ENCODE measurements at places on chromosomes 7 and 10.
A peak's percentile ranks its signal among the peaks of the same experiment; 100 is the strongest.

DNA sequence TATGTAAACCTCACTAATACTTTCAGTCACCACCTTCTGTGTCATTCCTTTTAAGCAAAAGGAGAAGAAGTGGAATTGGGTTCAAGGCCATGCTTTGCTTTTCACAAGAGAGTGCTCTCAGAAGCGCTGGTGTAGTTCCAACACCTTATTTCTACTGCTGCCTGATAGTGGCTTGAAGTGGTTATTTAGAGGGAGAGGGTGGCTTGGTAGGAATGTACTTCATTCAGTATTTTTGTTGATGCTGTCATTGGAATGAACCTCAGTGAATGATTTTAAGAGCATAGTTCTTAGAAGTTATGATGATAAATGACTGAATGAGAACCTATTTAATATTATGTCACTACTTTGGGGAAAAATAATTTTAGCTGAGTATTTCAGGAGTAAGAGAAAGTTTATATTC is 396.7 kb downstream of the EXOC4 start:
- H3K27ac ChIP-seq, result no peak overlapping the region
- H3K4me1 ChIP-seq, result peaks cover 5% of the 10 kb centered on the region
- H3K36me3 ChIP-seq, result no peaks in the 10 kb centered on the region
- DNase-seq, result no peak
- no peak overlapping the region for H3K4me3 ChIP-seq

- H3K27me3 ChIP-seq, result no peaks in the 10 kb centered on the region
- H3K27ac ChIP-seq, result no peak overlapping the region
- no peak overlapping the region for H3K4me3 ChIP-seq
- no peaks in the 10 kb centered on the region for H3K4me1 ChIP-seq
Observed at GRCh38 chr7:130364451-130364850, 15.8 kb upstream of the CPA1 start.

DNA sequence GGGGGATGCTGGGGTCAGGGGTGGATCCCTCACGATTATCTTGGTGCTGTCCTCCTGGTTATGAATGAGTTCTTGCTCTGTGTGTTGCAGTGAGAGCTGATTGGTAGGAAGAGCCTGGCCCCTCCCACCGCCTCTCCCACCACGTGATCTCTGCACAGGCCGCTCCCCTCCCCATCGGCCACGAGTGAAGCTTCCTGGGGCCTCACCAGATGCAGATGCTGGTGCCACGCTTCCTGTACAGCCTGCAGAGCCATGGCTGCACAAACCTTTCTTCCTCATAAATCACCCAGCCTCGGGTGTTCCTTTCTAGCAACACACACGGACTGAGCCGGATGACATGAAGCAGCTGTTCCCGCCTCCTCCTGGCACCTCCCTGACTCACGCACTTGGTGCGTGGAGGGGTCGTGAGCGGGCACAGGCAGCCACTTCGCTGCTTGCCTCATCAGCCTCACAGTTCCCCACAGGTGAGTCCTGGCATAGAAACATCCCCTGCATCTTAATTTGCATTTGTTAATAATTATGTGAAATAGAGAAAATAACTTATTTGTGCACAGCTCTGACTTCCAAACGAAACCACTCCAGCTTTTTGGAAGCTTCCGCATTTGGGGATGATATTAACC is 210.8 kb downstream of the ADARB2 start:
- no peaks in the 10 kb centered on the region for H3K27me3 ChIP-seq
- H3K36me3 ChIP-seq, result no peaks in the 10 kb centered on the region
- H3K27ac ChIP-seq, result no peak overlapping the region
- H3K4me1 ChIP-seq, result peaks cover 3% of the 10 kb centered on the region
- H3K4me3 ChIP-seq, result no peak overlapping the region
- peak; percentile 10 for DNase-seq

DNA sequence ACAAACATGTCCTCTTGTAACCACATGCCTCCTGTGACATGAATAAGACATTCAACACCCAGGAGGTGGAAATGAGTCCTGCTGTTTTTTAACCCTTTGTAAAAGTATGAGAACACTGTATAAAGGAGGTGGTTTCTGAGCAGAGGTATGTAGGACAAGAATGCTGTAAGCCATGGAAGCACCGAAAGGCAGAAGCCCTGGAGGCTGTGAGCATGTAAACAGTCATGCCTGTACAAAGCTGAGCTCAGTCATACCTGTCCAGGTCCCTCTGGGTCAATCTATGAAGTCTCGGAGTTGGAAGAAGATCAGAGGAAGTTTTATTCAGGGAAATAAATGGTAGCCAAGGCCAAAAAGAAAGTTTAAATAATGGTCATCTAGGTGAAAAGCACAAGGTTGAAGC is 34.7 kb upstream of the XPNPEP1 start:
- H3K4me3 ChIP-seq, result no peak overlapping the region
- H3K4me1 ChIP-seq, result peaks cover 8% of the 10 kb centered on the region
- no peak for DNase-seq
- no peaks in the 10 kb centered on the region for H3K27me3 ChIP-seq
- no peaks in the 10 kb centered on the region for H3K36me3 ChIP-seq
- no peak overlapping the region for H3K27ac ChIP-seq

- no peak overlapping the region for H3K27ac ChIP-seq
- H3K36me3 ChIP-seq, result no peaks in the 10 kb centered on the region
- H3K4me1 ChIP-seq, result no peaks in the 10 kb centered on the region
- DNase-seq, result no peak
- H3K27me3 ChIP-seq, result no peaks in the 10 kb centered on the region
Observed at GRCh38 chr10:51048792-51049191, 25.5 kb upstream of the PRKG1 start.

DNA sequence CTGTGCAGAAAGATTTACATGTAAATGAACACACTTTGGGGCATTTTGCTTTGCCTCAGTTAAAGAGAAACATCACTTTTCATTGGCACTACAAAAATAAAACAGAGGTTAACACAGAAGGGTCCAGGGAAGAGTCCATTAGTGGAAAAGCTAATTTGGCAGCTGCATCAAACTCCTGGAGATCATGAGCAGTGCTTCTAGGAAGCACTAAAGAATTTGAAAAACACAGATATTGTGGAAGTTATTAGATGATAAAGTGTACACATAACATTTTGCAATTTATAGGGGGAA is 161.2 kb downstream of the LRRTM3 start:
- no peaks in the 10 kb centered on the region for H3K36me3 ChIP-seq
- DNase-seq, result no peak
- no peaks in the 10 kb centered on the region for H3K27me3 ChIP-seq
- H3K27ac ChIP-seq, result no peak overlapping the region
- H3K4me1 ChIP-seq, result no peaks in the 10 kb centered on the region

DNA sequence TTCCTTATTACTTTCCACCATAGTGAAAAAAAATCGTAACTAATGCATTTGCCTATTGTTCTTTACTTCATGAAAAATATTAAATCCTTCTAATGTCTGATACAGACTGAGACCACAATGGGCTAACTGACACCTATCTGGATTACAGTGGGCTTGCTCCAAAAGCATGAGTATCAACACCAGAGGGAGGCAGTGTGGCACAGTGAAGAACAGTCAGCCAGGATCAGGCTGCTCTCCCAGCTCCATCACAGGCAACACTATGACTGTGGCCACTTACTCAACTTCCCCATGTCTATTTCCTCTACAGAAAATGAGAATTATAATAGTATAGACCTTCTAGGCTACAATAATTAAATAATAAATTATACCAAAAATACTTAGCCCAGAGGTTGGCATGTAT is 97.2 kb downstream of the SLC25A13 start:
- no peaks in the 10 kb centered on the region for H3K4me1 ChIP-seq
- H3K4me3 ChIP-seq, result no peak overlapping the region
- H3K36me3 ChIP-seq, result peaks cover 2% of the 10 kb centered on the region
- H3K27me3 ChIP-seq, result no peaks in the 10 kb centered on the region
- peak; percentile 60 for DNase-seq

- DNase-seq, result no peak
- peaks cover 2% of the 10 kb centered on the region for H3K27me3 ChIP-seq
- H3K4me1 ChIP-seq, result no peaks in the 10 kb centered on the region
- H3K4me3 ChIP-seq, result no peak overlapping the region
- H3K36me3 ChIP-seq, result no peaks in the 10 kb centered on the region
Observed at GRCh38 chr10:100468978-100469377, 6.2 kb downstream of the WNT8B start.

- no peaks in the 10 kb centered on the region for H3K4me1 ChIP-seq
- no peak overlapping the region for H3K4me3 ChIP-seq
- no peaks in the 10 kb centered on the region for H3K36me3 ChIP-seq
- no peak overlapping the region for H3K27ac ChIP-seq
- no peaks in the 10 kb centered on the region for H3K27me3 ChIP-seq
Observed at GRCh38 chr10:97701438-97702069, 12.0 kb upstream of the MARVELD1 start.

GRCh38 chr7:107253599-107253998 is 84.8 kb downstream of the HBP1 start:
- no peak overlapping the region for H3K27ac ChIP-seq
- no peaks in the 10 kb centered on the region for H3K36me3 ChIP-seq
- no peaks in the 10 kb centered on the region for H3K4me1 ChIP-seq
- no peak for DNase-seq
- no peaks in the 10 kb centered on the region for H3K27me3 ChIP-seq
- no peak overlapping the region for H3K4me3 ChIP-seq

DNA sequence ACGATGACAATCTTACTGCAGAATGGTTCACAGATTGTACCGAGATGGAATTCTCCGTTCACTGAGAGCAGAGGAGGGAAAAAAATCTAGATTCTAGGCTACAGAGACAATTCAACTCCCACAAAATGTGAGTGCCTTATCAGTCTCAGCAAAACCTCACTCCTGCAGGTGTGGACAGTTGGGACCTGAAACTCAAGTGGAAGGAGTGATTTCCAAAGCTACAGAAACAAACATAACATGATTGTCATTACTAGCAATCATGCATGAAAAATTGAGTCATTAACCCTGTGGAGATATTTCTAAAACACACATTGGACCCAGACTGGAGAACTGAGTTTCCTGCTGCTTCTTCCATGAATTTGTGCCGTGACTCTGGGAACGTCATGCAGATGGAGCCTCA is 70.3 kb downstream of the CALML3 start:
- H3K4me3 ChIP-seq, result no peak overlapping the region
- no peaks in the 10 kb centered on the region for H3K36me3 ChIP-seq
- no peaks in the 10 kb centered on the region for H3K4me1 ChIP-seq
- H3K27ac ChIP-seq, result no peak overlapping the region
- DNase-seq, result no peak

GRCh38 chr10:23376229-23376655 is 31.6 kb upstream of the C10orf67 start:
- no peak overlapping the region for H3K4me3 ChIP-seq
- H3K27me3 ChIP-seq, result no peaks in the 10 kb centered on the region
- no peak for DNase-seq
- no peak overlapping the region for H3K27ac ChIP-seq

GRCh38 chr10:113427236-113427735 is 125.6 kb upstream of the HABP2 start:
- H3K27ac ChIP-seq, result no peak overlapping the region
- H3K4me3 ChIP-seq, result no peak overlapping the region
- H3K27me3 ChIP-seq, result no peaks in the 10 kb centered on the region
- no peaks in the 10 kb centered on the region for H3K4me1 ChIP-seq
- H3K36me3 ChIP-seq, result no peaks in the 10 kb centered on the region

DNA sequence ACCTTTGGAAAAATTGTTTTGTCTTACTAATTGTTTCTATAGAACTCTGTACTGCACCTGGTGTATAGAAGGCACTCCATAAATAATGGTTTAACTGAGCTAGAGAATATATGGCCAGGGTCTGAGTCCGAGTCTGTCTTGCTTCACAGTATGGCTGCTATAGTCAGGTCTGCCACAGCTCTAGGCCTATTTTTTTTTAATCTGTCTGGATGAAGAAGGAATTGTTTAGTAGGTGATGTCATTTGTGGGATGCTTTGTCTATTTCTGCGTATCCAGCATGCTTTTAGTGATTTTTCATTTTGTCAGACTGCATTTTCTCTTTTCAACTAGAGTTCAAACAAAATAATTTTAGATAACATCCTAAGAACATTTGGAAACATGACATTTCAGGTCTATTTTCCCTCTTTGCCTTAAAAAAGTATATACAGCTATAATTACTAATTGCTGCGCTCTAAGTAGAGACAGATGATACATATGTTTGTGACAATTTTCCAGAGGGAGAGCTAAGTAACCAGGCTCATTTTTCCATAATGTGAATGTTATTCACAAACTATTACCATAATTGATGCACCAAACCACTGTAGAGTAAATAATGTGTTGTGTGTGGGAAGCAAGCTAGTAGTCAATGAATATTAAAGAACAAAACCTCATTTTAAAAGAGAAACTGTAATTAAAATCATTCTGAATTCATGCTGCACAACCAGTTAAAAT is 361.7 kb downstream of the AUTS2 start:
- H3K4me3 ChIP-seq, result no peak overlapping the region
- DNase-seq, result no peak
- no peaks in the 10 kb centered on the region for H3K27me3 ChIP-seq
- H3K27ac ChIP-seq, result no peak overlapping the region
- no peaks in the 10 kb centered on the region for H3K36me3 ChIP-seq
- H3K4me1 ChIP-seq, result peaks cover 5% of the 10 kb centered on the region

DNA sequence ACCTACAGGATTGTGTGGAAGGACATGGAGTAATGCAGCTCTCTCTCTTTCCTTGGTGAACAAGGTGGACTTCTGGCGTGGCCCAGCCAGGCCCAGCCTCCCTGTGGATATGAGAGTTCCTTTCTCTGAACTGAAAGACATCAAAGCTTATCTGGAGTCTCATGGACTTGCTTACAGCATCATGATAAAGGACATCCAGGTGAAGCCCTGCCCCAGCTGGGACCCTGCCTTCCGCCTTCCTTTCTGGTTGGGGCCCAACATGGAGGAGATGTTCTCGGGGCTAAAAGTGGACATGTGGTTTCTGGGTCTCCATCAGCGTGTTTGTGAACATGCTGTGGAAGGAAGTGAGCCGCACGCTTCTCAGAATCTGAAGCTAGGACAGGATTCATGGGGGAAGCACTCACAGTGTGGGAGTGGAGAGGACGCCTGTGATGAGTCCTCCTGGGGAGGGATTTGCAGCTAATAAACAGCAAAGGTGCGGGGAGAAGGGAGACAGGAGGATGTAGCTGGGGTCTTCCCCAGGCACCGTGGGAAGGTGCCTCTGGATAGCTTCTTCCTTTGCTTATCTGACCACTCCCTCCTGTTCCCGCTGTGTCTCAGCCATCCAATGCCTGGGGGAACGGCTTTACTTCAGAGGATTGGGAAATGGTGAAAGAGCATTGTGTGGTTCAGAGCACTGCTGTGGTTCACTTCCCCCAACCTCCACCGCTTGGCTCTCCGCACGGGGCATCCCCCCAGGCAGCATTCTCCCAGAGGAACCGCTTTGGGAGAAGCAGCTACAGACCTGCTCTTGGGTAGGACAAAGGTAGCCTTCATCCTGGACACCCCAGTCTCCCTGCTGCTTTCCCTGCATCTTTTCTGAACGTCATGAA is 5.5 kb downstream of the CPA5 start:
- no peaks in the 10 kb centered on the region for H3K27me3 ChIP-seq
- H3K27ac ChIP-seq, result no peak overlapping the region
- H3K4me3 ChIP-seq, result no peak overlapping the region
- H3K36me3 ChIP-seq, result no peaks in the 10 kb centered on the region
- H3K4me1 ChIP-seq, result peaks cover 6% of the 10 kb centered on the region
